ENCODE measurements at places on chromosomes 7 and 10.

DNA sequence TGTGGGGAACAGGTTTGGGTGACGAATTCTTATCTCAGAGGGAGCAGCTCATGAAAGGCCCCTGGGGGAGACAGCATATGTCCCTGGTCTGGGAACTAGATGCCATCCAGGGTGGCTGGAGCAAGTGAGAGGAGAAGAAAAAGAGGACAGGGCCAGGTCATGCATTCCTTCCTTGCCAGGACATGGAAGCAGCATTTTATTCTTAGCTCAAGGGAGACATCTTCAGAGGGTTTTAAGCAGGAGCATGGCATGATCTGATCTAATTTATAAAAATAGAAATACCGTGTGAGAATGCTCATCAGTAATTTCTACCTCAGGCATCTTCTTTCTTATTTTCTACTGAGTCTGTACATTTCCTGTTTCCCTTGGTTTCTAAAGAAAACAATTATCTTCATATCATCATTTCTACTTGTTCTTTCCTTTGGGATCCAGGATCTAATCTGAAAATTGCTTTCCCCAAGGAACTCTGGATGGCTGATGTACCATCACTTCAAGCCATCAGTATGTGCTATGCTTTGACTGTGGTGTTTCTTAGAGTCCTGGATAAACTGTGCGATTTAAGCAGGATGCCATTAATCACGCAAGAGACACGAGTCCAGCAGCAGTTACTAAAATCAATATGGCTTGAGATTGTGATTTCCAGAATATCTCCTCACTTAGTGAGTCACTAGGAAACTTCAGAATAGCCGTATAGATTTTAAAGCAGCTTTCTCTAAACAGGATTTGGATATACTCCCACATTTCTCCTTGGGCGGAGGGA, 386.2 kb downstream of the GALNT17 start:
- H3K27ac ChIP-seq, result no peak overlapping the region
- no peaks in the 10 kb centered on the region for H3K36me3 ChIP-seq
- no peak overlapping the region for H3K4me3 ChIP-seq
- H3K27me3 ChIP-seq, result no peaks in the 10 kb centered on the region

DNA sequence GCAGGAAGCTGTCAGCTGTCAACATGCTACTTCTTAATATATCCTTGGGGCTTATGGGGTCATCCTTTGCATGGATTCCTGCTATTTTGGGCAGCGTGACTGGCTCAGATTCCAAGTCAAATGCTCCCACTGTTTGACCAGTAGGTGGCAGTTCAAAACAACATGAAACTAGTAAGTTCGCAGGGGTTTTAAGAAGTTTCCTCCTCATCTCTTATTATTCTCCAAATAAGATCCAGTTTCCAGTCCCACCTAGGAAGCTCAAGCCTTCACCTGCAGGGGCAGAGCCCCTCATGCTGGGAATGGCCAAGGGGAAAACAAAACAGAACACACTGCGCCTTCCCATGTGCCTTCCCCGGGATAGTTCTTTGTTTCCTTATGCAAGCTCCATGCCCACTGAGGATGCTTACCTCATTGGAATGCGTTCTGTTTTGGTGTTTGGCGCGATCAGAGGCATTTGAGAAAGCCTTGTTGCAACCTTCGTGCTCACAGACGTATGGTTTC, 259.8 kb downstream of the GLI3 start:
- H3K4me3 ChIP-seq, result no peak overlapping the region
- no peaks in the 10 kb centered on the region for H3K4me1 ChIP-seq
- H3K36me3 ChIP-seq, result no peaks in the 10 kb centered on the region
- H3K27ac ChIP-seq, result no peak overlapping the region

- no peak overlapping the region for H3K27ac ChIP-seq
- H3K4me1 ChIP-seq, result peaks cover 6% of the 10 kb centered on the region
- DNase-seq, result no peak
- no peak overlapping the region for H3K4me3 ChIP-seq
- no peaks in the 10 kb centered on the region for H3K36me3 ChIP-seq
Observed at GRCh38 chr10:31034098-31034909, 2.6 kb upstream of the ZNF438 start.

DNA sequence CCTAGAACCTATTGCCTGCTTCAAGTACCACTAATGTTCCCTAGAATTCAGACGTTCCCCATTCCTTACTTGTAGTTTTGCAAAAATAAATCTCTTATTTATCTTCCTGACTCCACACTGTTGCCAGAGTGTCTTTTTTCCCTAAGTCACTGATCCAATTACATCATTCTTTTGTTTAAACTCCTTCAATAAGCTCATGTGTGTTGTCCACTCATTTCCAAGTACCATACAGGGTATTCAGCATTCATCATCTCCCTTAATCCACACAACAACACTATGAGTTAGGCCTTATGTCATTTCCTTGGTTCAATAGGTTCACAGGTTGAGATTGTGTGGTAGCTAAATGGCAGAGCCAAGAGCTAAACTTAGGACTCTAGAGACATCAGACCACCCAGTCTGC, 119.9 kb upstream of the RHOBTB1 start:
- no peaks in the 10 kb centered on the region for H3K27me3 ChIP-seq
- no peak overlapping the region for H3K4me3 ChIP-seq
- H3K4me1 ChIP-seq, result peaks cover 4% of the 10 kb centered on the region
- no peak overlapping the region for H3K27ac ChIP-seq

- no peak overlapping the region for H3K27ac ChIP-seq
- H3K4me3 ChIP-seq, result no peak overlapping the region
- no peaks in the 10 kb centered on the region for H3K36me3 ChIP-seq
- peaks cover 7% of the 10 kb centered on the region for H3K4me1 ChIP-seq
Observed at GRCh38 chr7:1564603-1565022, 5.2 kb downstream of the PSMG3 start.

DNA sequence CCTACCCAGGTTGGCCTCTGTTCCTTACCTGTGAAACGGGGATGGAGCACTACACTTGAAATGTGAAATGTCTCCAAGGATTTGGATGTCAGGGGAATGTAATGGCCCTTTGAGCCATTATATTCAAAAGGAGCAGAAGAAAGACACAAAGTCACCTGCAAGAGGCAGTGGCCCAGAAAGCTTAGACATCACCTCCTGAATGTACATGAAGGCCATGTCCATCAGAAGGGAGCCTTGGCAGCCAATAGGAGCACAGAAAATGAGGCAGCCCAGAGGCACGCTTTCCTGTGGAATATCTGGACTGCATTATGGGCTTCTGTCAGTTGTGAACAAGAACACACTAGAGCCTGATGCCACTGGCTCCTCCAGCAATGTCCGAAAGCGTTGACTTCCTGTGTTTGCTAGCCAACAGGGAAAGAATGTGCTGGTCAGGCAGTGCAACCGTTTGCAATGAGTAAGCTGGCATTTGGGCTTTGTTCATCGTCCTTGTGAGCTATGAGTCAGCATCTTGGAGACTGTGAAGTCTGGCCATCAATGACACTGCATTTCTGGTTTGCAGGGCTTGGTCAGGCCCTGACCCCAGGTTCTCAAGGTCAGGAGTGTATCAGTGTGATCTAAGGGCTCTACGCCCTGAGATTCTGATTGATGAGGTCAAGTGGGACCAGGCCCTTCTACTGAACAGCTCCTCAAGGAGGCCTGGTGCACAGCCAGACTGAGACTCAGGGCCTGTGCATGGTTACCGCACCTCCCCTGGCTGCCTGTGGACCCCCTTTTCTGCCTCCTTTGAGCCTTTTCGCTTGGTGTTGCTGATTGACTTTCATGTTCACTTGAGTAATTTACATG, 222.4 kb downstream of the RPS24 start:
- DNase-seq, result no peak
- H3K4me1 ChIP-seq, result no peaks in the 10 kb centered on the region
- no peak overlapping the region for H3K4me3 ChIP-seq
- H3K27ac ChIP-seq, result no peak overlapping the region
- no peaks in the 10 kb centered on the region for H3K27me3 ChIP-seq
- no peaks in the 10 kb centered on the region for H3K36me3 ChIP-seq

- H3K4me3 ChIP-seq, result no peak overlapping the region
- H3K36me3 ChIP-seq, result peaks cover 30% of the 10 kb centered on the region
- no peaks in the 10 kb centered on the region for H3K27me3 ChIP-seq
- no peak for DNase-seq
Observed at GRCh38 chr7:155310425-155311114, 12.9 kb downstream of the INSIG1 start.

DNA sequence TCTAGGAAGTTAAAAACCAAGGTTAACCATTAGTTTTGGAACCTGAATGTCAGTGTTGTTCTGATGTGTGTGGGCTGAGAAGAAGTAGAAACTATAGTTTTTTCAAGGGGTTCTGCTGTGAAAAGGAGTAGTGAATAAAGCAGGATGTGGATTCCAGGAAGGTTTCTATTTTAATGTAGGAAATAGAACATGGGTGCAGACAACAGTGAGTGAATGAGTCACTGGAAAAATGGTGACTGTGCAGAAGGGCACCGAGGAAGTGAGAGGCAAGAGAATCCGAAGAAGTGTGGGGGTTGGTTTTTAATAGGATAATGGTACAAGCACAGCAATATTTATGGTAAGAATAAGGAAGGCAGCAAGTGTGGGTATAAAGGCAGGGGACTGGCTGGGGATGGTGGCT, 120.4 kb downstream of the ARHGAP21 start:
- DNase-seq, result no peak
- peaks cover 10% of the 10 kb centered on the region for H3K36me3 ChIP-seq
- H3K27me3 ChIP-seq, result no peaks in the 10 kb centered on the region
- H3K4me1 ChIP-seq, result no peaks in the 10 kb centered on the region
- H3K27ac ChIP-seq, result no peak overlapping the region

GRCh38 chr10:49219248-49219647, 31.1 kb upstream of the TMEM273 start:
- DNase-seq, result no peak
- no peaks in the 10 kb centered on the region for H3K36me3 ChIP-seq
- H3K4me3 ChIP-seq, result no peak overlapping the region
- no peak overlapping the region for H3K27ac ChIP-seq
- H3K4me1 ChIP-seq, result no peaks in the 10 kb centered on the region
- H3K27me3 ChIP-seq, result no peaks in the 10 kb centered on the region

- no peak overlapping the region for H3K27ac ChIP-seq
- DNase-seq, result no peak
- H3K36me3 ChIP-seq, result no peaks in the 10 kb centered on the region
- no peak overlapping the region for H3K4me3 ChIP-seq
- no peaks in the 10 kb centered on the region for H3K27me3 ChIP-seq
- H3K4me1 ChIP-seq, result no peaks in the 10 kb centered on the region
Observed at GRCh38 chr10:111989136-111989911, 194.2 kb downstream of the GPAM start.

- H3K27me3 ChIP-seq, result peaks cover 5% of the 10 kb centered on the region
- no peak overlapping the region for H3K27ac ChIP-seq
- H3K36me3 ChIP-seq, result no peaks in the 10 kb centered on the region
- peak; percentile 4 for DNase-seq
Observed at GRCh38 chr10:120479506-120479905, 22.5 kb downstream of the PLPP4 start.

DNA sequence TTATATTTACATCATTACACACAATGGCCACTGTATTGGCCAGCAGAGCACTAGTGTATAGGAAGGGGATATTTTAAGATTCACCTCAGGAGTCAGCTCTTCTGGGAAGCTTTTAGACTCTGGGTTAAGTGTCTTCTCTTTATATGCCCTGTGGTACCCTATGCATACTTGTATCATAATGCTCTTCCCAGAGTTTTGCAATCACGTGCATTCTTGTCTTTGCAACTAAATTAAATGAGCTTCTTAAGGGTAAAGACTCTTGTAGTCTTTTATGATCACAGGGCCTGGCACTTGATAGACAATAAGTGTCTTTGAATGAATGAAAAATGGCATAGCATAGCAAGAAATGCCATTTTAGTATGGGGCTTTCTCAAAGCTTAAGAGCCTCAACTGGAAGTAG, 35.4 kb upstream of the ARMS2 start:
- no peak overlapping the region for H3K27ac ChIP-seq
- peaks cover 8% of the 10 kb centered on the region for H3K36me3 ChIP-seq
- DNase-seq, result no peak
- H3K4me3 ChIP-seq, result no peak overlapping the region

GRCh38 chr10:30897547-30897946, 134.1 kb downstream of the ZNF438 start:
- DNase-seq, result no peak
- no peaks in the 10 kb centered on the region for H3K27me3 ChIP-seq
- H3K27ac ChIP-seq, result no peak overlapping the region

GRCh38 chr10:103184615-103185014, 8.5 kb downstream of the NT5C2 start:
- peaks cover 11% of the 10 kb centered on the region for H3K36me3 ChIP-seq
- H3K4me1 ChIP-seq, result no peaks in the 10 kb centered on the region
- DNase-seq, result no peak
- H3K27ac ChIP-seq, result no peak overlapping the region
- H3K4me3 ChIP-seq, result no peak overlapping the region
- no peaks in the 10 kb centered on the region for H3K27me3 ChIP-seq

DNA sequence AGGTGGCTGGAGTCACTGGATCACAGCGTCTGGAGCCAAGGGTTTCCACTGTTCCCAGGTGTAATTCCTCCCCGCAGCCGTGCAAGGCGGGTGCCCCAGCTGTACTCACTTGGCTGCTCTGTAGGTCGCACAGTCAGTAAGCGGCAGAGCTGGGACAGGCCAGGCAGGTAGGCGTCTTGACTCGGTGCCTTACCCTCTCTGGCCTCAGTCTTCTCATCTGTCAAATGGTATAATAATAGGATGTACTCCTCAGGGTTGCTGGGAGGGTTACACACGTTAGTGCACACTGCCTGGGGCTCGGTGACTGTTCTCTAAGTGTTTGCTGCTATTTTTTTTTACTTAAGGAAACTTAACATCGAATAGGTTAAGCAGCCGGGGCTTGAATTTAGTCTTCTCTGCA, 27.0 kb downstream of the MYL10 start:
- no peak for DNase-seq
- peaks cover 2% of the 10 kb centered on the region for H3K4me1 ChIP-seq
- no peak overlapping the region for H3K4me3 ChIP-seq
- no peak overlapping the region for H3K27ac ChIP-seq

DNA sequence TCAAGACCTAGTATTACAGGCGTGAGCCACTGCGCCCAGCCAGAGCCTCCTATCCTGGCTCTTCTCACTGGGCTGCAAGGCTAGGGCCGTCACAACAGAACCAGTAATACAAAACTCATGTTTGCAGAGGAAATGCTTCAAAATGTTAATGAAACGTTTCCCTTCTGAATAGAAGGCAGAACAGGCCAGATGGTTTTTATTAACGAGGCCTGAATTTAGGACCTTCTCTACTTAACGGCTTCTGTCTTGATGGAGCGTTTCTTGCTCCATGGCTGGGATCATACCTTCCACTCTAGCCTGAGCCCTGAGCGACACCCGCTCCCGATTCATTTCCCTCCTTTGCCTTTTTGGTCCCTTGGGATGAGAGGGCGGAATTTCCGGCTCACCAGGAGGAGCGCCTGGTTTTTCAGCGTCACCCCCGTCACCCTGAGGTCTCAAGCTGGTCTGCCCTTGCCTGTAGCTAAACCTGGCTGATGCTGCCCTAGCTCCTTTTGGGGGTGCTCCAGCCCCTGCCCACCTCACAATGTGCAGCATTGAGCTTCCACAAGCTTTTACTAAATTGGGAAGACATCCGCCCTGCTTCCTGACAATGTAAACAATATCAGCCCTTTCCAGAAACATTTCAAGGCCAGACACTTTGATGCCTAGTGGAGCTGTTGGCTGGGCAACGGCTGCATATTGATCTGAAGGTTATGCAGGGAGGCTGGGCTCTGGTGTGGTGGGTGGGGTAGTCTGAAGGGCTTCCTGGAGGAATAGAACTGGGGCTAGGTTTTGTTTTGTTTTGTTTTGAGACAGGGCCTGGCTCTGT, 5.2 kb downstream of the CLIP2 start:
- DNase-seq, result no peak
- H3K27me3 ChIP-seq, result no peaks in the 10 kb centered on the region
- no peak overlapping the region for H3K4me3 ChIP-seq
- peaks cover 8% of the 10 kb centered on the region for H3K4me1 ChIP-seq
- H3K27ac ChIP-seq, result peak overlapping the region; percentile 25
